ENCODE measurements at places on chromosomes 7 and 10.

GRCh38 chr10:91642831-91643692 is 10.2 kb upstream of the PPP1R3C start:
- DNase-seq = no peak

- no peak for DNase-seq
These were observed 247.9 kb downstream of the BAMBI start for GRCh38 chr10:28925121-28925663.

- no peak for DNase-seq
These were observed 18.1 kb upstream of the GPR141 start for GRCh38 chr7:37665352-37666022.

- DNase-seq = no peak
These were observed 657.3 kb upstream of the COBL start for GRCh38 chr7:51973939-51974338.

GRCh38 chr10:58326967-58327381 is 7.8 kb upstream of the UBE2D1 start:
- DNase-seq = no peak

- no peak for DNase-seq
These were observed 145.4 kb downstream of the LRRC4 start for GRCh38 chr7:127885843-127886242.

- no peak for DNase-seq
These were observed 29.2 kb upstream of the APBB1IP start for GRCh38 chr10:26408858-26409494.

DNA sequence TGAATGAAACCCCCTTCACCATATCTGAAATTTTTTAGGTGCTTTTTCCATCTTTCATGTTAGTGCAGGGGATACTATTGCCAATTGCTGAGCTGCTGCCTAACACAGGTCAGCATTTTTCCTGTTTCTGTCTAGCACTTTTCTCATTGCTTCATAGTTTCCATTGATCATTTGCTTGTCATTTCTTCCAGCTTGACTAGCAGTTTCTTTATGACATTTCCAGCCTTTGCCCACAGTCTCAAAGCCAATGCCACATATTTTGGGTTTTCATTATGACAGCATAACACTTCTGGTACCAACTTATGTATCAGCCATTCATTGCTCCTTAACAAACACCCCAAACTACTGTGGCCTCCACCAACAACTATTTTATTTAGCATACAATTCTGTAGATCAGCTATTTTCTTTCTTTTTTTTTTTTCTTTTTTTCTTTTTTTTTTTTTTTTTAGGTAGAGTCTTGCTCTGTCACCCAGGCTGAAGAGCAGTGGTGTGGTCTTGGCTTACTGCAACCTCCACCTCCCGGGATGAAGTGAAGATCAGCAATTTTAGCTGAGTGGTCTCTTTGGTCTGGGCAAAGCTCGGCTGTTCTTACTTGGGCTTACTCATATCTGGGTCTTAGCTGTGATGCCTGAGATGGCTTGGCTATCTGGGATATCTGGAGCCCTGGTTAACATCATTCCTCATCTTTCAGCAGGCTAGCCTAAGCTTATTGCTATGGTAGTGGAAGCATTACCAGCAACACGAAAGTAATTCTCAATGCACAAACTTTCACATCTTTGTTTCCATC is 102.3 kb downstream of the EPC1 start:
- DNase-seq = no peak

- DNase-seq = no peak
These were observed 19.0 kb downstream of the TMEM236 start for GRCh38 chr10:17771017-17771416.

DNA sequence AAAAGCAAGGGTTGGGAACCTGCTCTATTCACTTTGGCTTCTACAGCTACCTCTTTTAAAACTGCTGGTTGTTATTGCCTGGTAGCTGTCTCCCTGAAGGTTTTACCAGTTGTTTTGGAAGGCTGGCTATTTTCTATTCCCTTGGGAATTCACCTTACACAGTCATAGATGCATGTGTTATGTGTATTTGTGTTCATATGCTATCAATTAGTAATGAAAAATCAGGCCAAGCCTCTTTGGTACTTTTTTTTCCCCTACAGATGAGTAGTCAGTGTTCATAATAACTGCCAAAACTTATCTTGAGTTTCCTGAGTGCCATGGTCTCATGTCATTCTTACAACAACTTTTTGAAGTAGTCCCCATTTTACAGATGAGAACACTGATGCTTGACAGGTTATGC is 738.0 kb upstream of the GALNT17 start:
- no peak for DNase-seq

DNA sequence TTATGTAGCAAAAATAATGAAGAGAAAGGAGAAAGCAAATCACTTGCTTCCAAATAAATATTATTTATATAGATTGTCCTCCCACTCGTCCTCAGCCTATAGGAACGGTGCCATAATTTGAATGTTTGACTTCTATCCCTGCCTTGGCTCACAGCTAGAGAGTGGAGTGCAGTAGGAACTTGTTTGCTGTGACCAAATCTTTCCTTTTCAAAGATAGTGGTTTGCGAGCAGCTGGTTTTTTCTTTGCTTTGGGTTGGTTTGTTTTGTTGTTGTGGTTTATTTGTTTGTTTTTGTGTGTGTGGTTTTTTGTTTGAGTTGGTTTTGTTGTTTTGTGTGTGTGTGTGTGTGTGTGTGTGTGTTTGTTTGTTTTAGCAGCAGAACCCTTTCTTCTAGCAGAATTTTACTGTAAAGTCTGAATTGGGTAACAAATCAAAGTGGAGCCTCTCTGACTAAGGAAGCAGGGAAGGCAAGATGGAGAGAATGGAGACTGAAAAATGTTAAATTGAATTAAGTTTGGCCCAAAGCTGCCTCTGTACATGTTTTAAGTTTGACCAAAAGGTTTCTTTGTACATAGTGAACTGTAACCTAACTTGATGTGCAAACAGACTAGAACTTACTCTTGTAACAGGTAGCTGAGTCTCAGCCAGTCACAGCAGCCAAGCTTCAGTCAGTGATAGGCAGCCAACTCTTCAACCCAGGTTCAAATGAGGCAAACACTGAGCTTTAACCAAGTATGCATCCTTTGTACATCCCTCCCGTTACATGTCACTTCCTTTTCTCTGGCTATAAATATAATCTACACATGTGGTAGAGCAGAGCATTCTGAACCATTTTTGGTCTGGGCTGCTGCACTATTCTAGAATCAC is 149.5 kb upstream of the LRGUK start:
- no peak for DNase-seq

DNA sequence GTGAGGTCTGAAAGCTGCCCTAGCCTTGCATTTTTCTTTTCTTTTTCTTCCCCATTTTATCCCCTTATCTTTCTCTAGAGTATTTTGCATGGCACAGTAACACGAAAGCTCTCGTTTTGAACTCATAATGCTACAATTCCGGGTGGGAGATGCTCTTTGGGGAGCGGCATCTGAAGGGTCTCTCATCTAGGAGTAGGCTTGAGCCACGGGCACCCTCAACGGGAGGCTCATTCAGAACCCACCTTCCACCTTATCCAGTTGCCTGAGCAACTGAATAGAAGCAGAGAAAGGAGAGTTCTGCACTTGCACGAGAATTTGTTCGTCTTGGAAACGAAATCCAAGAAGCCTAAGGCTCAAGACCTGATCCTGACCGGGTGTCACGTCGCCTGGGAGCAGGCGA is 603.5 kb upstream of the FOXK1 start:
- no peak for DNase-seq

- peak; percentile 52 for DNase-seq
These were observed 5.3 kb upstream of the PRKRIP1 start for GRCh38 chr7:102390697-102391484.

DNA sequence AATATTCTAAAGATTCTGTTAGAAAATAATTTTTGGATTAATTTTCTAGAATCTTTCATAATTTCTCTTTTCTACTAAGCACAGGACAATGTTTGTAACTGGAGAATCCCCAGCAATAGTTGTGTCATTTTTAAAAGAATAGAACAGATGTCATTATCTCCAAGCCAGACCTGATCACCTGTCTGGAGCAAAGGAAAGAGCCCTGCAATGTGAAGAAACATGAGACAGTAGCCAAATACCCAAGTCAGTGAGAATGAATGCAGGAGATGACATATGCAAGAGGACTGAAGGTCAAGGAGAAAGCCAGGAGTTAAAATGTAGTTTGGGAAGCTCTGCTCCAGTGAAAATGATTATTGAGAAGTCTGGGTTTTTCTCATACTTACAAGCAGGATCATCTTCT is 25.4 kb upstream of the ZNF138 start:
- no peak for DNase-seq

All from stimulated activated CD8-positive, alpha-beta memory T cell treated with anti-CD3 and anti-CD28 coated beads, Interleukin-4, amount 100 ng/mL, for 1 hour (primary cell).